ENCODE measurements at places on chromosomes 2 and 18.
A peak's percentile ranks its signal among the peaks of the same experiment; 100 is the strongest.

DNA sequence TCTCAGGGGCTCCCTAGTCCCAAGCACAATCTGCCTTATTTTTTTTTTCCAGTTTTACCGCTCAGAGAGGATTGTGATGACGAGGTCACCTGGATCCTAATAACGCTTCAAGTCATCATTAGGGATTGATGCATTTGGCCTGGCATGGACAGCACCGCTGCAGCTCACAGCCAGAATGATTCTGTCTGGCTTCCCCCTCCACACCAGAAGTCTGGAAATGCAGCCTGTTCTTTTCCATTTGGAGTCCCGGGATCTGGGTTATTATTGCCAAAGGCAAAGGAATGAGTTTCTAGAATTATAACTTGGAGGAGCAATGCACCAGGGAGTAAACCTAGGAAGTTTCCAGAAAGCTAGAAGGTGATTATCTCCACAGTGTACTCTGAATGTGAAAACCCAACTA lies 81.1 kb upstream of the TAF1B start:
- no peak for DNase-seq

DNA sequence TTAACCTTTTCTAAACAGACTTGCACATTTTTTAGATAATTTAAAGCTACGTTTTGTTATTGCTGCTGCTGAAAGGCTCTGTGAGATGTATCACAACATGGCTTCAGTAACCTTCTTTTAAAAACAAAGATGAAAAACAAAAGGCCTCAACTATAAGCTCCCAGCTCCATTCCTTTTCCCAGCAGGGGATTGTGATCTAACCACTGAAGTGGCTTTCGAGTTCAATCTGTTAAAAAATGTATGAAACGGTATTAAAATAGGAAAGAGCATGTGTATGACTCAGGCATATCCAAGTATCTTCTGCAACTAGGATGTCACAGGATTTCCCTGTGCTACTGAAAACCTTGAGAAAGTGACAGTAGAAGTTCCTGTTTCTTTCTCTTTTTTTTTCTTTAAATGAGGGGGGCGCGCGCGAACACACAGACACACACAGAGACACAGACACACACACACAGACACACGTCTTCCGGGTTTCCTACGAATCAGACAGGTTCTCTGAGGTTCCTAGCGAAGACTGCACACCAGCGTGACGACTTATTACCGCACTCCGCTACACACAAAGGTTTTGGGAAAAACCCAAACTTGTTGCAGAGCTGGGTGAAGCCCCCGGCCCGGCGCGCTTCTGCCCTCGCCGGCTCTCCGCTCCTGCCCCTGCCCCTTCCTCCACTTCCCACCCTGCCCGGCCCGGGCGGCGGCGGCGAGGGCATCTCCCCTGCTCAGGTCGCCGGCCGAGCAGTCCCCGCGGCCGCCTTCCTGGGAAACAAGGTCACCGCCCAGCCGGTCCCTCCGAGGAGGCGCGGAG lies 86.8 kb downstream of the RBMS1 start:
- DNase-seq: peak; percentile 19

GRCh38 chr18:55857956-55858355 lies 270.0 kb upstream of the TCF4 start:
- no peak for DNase-seq

- DNase-seq: no peak
These were observed 218.8 kb downstream of the SNTG2 start for GRCh38 chr2:1169291-1169949.

GRCh38 chr2:20209373-20210109 lies 15.4 kb downstream of the SDC1 start:
- DNase-seq: no peak

DNA sequence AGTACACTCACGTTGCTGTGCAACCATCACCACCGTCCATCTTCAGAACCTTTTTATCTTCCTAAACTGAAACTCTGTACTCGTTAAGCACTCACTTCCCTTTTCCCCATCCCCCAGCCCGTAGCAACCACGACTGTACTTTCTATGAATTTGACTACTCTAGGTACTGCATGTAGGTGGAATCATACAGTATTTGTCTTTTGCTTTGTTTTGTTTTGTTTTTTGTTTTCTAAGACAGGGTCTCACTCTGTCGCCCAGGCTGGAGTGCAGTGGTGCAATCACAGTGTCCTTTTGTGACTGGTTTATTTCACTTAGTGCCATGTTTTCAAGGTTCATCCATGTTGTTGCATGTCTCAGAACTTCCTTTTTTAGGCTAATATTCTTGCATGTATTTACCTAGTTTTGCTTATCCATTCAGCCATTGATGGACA lies 7.0 kb upstream of the TYMS start:
- no peak for DNase-seq

All from caudate nucleus (tissue), 63 donors.